Kidney (tissue), 22 donors: ENCODE measurements at places on chromosomes 1 and 21. TPM values are rescaled to one million over a fixed set of nuclear protein-coding genes. Genes with fewer than 3 reads are reported as not detected.
A peak's percentile ranks its signal among the peaks of the same experiment; 100 is the strongest.

The ARMH1 gene
- total RNA-seq, result 3.9 TPM

The SMIM1 gene
- total RNA-seq, result 7.0 TPM

The RPE65 gene
- not detected for total RNA-seq

The DCLRE1B gene
- 6.1 TPM for total RNA-seq

The OR2L5 gene
- total RNA-seq, result not detected

The NPL gene
- total RNA-seq, result 15.7 TPM

The FMO5 gene
- 9.5 TPM for total RNA-seq

DNA sequence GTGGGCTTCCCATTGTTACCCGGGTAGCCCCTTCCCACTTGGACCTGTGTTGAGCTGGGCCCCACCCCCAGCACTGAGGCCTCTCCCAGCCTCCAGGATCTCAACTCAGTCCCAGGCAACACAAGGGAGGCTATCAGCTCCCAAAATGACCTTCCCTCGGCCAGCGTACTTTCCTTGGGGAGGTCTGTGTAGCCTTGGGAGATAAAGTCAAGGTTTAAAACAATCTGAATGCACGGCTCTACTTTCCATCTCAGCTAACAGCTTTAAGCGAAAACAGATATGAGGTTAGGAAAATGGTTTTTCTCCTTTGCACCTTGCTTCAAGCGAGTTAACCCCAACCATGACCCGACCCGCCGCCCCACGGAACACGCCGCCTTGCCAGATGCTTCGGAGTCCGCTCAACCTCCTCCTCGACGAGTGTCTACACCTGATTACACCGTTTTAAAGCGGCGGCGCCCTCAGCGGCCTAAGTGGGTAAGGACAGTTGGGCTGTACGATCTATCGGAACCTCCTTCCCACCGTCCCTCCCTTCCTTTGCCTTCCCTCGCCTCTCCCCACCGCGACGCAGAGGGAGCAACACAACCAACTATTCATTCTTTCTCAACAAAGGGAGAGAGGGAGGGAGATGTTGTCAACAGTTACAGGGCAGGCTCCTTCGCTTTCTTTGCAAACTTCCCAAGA lies 1.1 kb downstream of the BCAR3 start:
- H3K27me3 ChIP-seq, result no peaks in the 10 kb centered on the region
- H3K4me1 ChIP-seq, result peaks cover 6% of the 10 kb centered on the region
- DNase-seq, result peak; percentile 92
- H3K4me3 ChIP-seq, result peak overlapping the region; percentile 82
- no peaks in the 10 kb centered on the region for H3K36me3 ChIP-seq
- peak overlapping the region; percentile 85 for H3K27ac ChIP-seq

DNA sequence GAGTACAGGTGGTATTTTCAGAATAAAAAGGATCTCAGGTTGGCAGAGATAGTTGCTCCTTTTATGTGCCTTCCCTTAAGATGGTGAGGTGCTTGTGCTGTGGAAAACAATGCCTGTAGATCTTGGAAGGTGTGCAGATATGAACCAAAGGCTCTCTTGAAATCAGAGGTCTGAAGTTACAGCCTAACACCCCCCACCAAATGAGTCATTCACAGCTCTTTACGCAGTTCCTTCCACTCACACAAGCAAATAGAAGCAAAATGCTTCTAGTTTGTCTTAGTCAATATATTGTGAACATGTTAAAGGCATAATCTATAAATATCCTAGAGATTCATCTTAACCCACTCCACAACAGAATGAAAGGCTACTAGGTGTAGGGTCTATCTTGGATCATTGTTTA lies 128.9 kb upstream of the NR5A2 start:
- DNase-seq, result no peak
- no peak overlapping the region for H3K27ac ChIP-seq
- H3K4me1 ChIP-seq, result no peaks in the 10 kb centered on the region
- H3K36me3 ChIP-seq, result no peaks in the 10 kb centered on the region
- no peaks in the 10 kb centered on the region for H3K27me3 ChIP-seq

DNA sequence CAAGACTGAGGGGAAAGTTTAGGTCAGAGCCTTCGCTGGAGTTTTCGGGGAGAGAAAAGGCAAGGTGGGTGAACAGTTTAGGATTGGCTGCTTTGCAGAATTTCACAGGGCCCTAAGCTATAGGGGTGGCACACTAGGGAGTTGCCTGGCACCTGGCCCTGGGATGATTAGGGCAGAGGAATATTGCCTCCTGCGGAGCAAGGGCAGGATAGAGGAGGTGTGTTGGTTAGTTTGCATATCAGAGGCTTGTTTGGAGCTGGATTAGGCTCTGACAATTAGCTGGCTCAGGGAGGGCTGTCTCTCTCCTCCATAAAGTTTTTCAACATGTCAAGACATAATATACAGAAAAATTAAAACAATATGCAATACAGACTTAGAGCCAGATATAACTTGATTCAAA lies 436.4 kb downstream of the DISC1 start:
- no peaks in the 10 kb centered on the region for H3K36me3 ChIP-seq
- H3K4me3 ChIP-seq, result no peak overlapping the region
- no peaks in the 10 kb centered on the region for H3K4me1 ChIP-seq
- no peak overlapping the region for H3K27ac ChIP-seq

- H3K27ac ChIP-seq, result no peak overlapping the region
- no peak for DNase-seq
- no peaks in the 10 kb centered on the region for H3K4me1 ChIP-seq
Measured at GRCh38 chr1:239718997-239719628, 332.7 kb downstream of the CHRM3 start.

DNA sequence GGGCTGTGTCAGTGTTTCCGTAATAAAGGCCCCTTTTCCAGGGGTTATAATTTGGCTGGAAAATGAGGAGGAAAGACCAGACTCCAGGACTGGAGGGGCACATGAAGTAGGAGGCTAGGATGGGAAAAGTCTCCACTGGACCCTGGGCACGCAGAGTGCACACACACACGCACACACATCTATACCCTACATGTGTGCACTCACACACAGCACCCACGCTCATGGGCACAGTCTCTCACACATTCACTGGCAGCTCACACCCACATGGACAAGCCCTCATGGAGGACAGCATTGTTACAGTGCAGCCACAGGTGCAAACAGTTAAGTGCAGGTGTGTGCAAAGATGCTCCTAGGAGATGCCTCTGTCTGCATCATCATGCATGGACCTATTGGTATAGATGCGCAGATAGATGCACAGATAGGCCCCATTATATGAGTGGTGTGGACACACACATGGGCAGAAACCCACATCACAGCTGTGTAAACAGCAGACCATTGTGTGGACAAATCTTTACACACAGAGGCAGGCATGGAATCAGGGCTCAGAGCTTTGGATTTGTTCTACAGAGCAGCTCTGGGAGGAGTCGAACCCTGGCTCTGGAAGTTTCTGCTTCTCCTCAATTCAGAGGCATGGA lies 9.1 kb upstream of the RUNX3 start:
- no peak overlapping the region for H3K27ac ChIP-seq
- no peaks in the 10 kb centered on the region for H3K4me1 ChIP-seq
- H3K4me3 ChIP-seq, result no peak overlapping the region
- DNase-seq, result no peak

DNA sequence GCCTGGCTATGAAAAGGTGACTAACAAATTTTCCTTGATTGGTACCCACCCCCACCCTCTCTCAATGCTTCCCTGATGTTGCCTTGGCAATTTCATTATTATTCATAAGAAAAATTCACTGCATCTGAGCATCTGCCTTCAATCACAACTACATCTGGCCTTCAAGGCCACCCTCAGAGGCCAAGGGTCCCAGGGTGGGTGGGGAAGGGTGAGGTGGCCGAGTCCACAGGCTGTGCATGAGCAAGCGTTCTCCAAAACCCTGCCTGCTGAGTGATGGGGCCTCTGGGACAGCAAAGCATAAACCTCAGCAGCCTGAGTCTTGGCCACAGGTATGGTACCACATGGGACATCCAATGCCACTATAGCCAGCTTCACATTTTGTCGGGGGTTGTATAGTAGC lies 198.7 kb downstream of the SLC35F3 start:
- H3K4me3 ChIP-seq, result no peak overlapping the region
- H3K27ac ChIP-seq, result no peak overlapping the region
- no peaks in the 10 kb centered on the region for H3K27me3 ChIP-seq
- no peaks in the 10 kb centered on the region for H3K4me1 ChIP-seq
- no peaks in the 10 kb centered on the region for H3K36me3 ChIP-seq
- no peak for DNase-seq

DNA sequence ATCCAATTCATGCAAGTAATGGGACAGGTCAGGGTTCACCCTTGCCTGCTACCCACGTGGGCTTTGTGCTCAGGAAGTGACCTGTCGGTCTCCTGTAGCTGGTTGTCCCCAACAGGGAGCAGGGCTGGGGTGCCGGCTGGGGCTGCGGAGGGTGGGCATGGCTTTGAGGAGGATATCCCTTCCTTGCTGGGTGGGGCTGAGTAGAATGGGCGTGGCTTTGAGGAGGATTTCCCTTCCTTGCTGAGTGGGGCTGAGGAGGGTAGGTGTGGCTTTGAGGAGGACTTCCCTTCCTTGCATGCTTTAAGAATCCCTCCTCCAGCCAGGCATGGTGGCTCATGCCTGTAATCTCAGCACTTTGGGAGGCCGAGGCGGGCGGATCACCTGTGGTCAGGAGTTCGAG lies 151.3 kb downstream of the CLIC6 start:
- H3K4me3 ChIP-seq, result no peak overlapping the region
- no peaks in the 10 kb centered on the region for H3K36me3 ChIP-seq
- H3K27ac ChIP-seq, result no peak overlapping the region
- DNase-seq, result no peak
- H3K27me3 ChIP-seq, result no peaks in the 10 kb centered on the region

GRCh38 chr1:156676820-156677615 lies at the start of gene NES:
NES (minus strand) TSS chr1:156677407; CDS start chr1:156677264, 143 bp downstream.
- peak within 1 kb of the TSS; percentile 58 for H3K4me3 ChIP-seq
- peaks cover 6% of the 10 kb centered on the region for H3K4me1 ChIP-seq
- peak; percentile 93 for DNase-seq
- peak within 1 kb of the TSS; percentile 69 for H3K27ac ChIP-seq
- H3K27me3 ChIP-seq, result peaks cover 10% of the 10 kb centered on the region

GRCh38 chr1:59163268-59164092 lies 133.4 kb upstream of the FGGY start:
- H3K4me1 ChIP-seq, result no peaks in the 10 kb centered on the region
- H3K36me3 ChIP-seq, result no peaks in the 10 kb centered on the region
- H3K4me3 ChIP-seq, result no peak overlapping the region
- H3K27me3 ChIP-seq, result no peaks in the 10 kb centered on the region

DNA sequence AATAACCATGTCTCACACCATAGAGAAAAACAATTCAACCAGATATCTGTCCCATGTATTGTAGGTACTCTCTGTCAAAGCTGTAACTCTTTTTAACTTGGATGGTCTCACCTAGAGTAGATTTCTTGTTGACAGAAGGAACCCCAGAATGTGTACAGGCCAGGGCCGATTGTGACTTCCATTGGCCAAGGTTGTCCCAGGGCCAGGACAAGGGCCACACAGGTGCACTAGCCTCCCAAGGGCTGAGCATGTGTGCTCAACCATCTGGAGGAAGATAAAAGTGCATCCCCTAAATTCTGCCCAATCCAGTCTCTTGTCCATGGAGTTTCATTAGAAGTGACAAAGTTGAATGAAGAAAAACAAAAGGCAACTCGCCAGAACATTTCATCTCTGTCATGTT lies 51.8 kb downstream of the SETD4 start:
- H3K27me3 ChIP-seq, result no peaks in the 10 kb centered on the region
- no peak for DNase-seq
- H3K4me1 ChIP-seq, result no peaks in the 10 kb centered on the region
- no peak overlapping the region for H3K27ac ChIP-seq
- H3K36me3 ChIP-seq, result no peaks in the 10 kb centered on the region

GRCh38 chr1:193416226-193417024 lies 230.0 kb upstream of the B3GALT2 start:
- no peaks in the 10 kb centered on the region for H3K27me3 ChIP-seq
- no peak overlapping the region for H3K27ac ChIP-seq
- no peaks in the 10 kb centered on the region for H3K36me3 ChIP-seq
- DNase-seq, result no peak
- no peaks in the 10 kb centered on the region for H3K4me1 ChIP-seq

- DNase-seq, result no peak
- H3K27me3 ChIP-seq, result peaks cover 27% of the 10 kb centered on the region
- no peak overlapping the region for H3K4me3 ChIP-seq
- no peaks in the 10 kb centered on the region for H3K36me3 ChIP-seq
- no peak overlapping the region for H3K27ac ChIP-seq
- H3K4me1 ChIP-seq, result no peaks in the 10 kb centered on the region
Measured at GRCh38 chr1:46480959-46481646, 8.5 kb upstream of the DMBX1 start.

- no peaks in the 10 kb centered on the region for H3K4me1 ChIP-seq
- no peak for DNase-seq
- no peaks in the 10 kb centered on the region for H3K36me3 ChIP-seq
- no peak overlapping the region for H3K27ac ChIP-seq
- no peak overlapping the region for H3K4me3 ChIP-seq
Measured at GRCh38 chr1:232722626-232723025, 82.6 kb upstream of the MAP10 start.

DNA sequence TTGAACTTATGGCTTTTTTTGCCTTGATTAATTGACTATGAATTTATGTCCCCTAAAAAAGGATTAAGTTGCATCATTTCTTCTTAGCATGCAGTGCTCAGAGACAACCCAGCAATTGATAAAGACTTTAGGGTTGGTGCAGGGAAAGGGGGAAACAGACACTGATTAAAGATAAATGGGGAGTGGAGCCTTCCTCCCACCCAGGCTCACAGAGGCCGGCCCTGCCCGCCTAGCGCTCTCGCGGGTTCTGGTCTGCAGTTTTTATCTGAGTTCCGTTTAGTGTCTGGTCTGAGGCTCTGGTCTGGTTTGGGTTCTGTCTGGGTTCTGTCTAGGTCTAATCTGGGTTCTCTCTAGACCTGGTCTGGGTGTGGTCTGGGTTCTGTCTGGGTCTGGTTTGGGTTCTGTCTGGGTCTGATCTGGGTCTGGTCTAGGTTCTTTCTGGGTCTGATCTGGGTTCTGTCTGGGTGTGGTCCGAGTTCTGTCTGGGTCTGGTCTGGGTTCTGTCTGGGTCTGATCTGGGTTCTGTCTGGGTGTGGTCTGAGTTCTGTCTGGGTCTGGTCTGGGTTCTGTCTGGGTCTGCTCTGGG lies 48.1 kb downstream of the ABCG1 start:
- peaks cover 7% of the 10 kb centered on the region for H3K4me1 ChIP-seq
- H3K27ac ChIP-seq, result no peak overlapping the region
- no peaks in the 10 kb centered on the region for H3K36me3 ChIP-seq

DNA sequence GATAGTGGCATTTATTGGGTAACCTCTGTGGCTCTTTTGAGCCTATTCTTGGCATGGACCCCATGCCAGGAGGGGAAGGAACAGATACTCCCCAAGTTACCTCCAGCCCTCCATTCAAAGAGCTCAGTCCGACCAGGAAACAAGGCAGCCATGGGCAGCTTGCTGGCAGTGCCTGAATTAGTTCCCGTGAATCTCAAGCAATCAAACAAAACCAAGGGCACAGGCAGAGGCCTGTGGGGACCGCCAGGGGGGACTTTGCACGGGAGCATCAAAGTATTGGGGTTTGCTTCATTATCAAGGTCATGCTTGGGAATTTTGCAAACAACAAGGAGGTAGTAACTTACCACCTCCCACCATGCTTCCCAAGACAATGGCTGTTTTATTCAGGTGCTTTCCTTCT lies 81.2 kb upstream of the IFFO2 start:
- H3K27ac ChIP-seq, result no peak overlapping the region
- DNase-seq, result no peak
- no peak overlapping the region for H3K4me3 ChIP-seq
- H3K27me3 ChIP-seq, result no peaks in the 10 kb centered on the region
